NCI-H748 treated with DMSO at 0.1 percent for 48 hours (cell line): ENCODE measurements at places on chromosomes 4 and X.

DNA sequence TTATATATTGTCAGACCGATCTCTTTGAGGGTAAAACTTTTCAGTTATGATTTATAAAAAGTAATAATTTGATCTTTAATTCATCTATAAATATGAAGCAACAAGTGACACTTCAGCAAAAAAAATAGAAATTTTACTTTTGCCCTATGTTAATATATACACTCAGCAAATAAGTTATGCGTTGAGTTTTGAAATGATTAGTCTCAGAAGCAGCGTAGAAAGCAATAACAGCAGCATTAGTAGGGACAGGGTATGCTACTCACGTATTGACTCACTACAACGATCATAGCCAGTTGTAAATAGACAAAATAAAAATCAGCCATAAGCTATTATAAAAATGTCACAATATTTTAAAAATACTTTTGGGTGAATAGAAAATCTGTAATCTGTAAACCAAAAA lies 1229.2 kb downstream of the ADGRL3 start:
- no peak for DNase-seq

- no peak for DNase-seq
Observed at GRCh38 chr4:36064117-36064516, 180.2 kb downstream of the ARAP2 start.

DNA sequence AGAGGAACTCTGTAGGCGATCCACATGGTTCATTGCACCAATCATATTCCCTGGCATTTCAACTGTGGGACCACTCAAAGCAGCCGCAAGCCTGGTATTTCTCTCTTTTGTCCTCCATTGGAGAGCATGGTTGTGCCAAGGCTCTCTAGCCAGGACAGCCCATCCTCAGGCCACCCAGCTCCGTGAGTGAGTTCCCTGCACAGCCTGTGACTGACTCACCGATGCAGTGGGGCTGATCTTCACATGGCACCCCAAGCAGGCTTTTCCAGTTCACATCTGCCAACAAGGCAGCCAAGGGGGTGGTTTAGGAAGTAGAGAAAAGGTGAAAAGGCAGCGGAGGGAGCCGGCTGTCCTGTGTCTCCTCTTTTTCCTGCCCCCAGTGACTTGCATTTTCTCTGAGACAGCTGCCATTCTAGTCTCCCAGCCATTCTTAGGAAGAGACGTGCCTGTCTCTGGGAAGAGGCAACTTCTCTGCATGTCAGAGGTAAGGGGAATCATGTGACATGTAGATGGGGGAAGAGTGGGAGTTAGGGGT lies 69.2 kb downstream of the MID1IP1 start:
- no peak for DNase-seq

- DNase-seq = no peak
Observed at GRCh38 chr4:81407726-81408125, 64.0 kb downstream of the RASGEF1B start.

- no peak for DNase-seq
Observed at GRCh38 chr4:70177090-70177489, 18.4 kb upstream of the ODAM start.

- no peak for DNase-seq
Observed at GRCh38 chrX:10033375-10034007, 66.3 kb downstream of the CLDN34 start.

- DNase-seq = no peak
Observed at GRCh38 chr4:126358041-126358440, 1043.3 kb downstream of the FAT4 start.

DNA sequence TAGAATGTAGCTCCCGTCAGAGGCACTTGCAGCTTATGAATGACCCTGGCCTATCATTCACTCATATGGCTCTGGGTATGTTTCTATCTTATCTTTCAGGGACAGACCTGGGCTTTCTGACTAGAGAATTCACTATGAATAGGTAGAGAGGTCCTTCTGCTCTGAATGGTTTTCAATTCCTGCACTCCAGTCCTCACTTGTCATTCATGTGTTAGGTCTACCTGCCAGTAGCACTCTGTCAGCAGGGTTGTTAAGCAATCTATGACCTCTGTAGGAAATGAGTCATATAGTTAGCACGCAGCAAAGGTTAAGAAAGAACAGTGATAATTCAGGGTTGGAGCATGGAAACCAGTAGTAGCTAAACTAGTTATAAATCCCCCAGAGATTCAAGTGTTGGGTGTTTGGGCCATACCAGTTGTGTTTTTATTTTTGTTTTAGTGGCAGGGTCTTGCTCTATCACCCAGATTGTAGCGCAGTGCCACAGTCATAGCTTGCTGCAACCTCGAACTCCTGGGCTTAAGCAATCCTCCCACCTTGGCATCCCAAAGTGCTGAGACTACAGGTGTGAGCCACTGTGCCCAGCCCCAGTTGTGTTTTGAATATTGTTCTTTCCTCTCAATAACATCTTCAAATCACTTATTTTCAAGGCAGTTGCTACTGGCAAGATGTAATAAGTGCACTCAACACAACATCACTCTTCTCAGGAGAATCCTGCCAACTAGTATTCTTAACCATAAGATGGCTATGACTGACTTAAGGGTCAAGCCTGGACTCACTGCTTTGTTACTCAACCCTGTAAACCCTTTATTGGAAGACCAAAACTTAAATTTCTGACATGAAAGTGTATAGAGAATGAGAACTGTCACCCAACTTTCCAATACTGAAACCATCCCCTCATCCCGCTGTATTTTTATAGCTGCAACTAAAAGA lies 25.1 kb downstream of the ARL13A start:
- no peak for DNase-seq

DNA sequence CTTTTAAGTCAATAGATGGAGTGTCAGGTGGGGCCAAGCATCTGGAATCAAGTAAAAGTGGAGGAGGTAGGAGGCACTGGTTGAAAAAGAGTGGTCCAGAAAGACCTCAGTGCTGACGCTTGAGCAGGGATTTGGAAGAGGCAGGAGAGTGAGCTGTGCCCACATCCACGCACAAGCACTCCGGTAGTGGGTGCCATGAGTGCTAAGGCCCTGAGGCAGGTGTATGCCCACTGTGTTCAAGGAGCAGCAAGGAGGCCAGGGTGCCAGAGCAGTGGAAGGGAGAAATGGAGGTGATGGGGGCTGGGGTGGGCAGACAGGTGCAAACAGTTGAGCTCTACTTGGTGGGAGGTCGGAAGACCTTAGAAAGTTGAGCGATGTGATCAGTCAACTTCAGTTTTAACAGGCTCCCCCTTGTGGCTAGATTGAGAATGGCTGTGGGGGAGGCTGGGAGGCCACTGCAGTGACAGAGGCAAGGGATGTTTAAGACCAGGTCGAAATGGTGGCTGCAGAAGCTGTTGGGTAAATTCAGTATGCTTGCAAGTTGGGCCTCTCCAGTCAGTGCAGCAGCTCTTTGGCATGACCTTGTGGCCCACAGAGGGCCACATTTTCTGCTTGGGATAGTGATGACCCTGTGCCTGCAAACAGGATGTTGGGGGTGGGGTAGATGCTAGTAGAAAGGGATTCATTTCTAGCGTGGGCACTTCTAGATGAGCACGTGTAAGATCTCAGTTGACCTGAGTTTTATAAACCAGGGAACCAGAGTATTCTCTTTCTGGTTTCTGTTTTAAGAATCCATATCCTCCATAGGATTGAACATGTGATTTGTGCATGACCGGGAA lies 12.7 kb downstream of the TKTL1 start:
- DNase-seq = peak; percentile 11

- no peak for DNase-seq
Observed at GRCh38 chrX:9611436-9612145, 146.7 kb downstream of the TBL1X start.

DNA sequence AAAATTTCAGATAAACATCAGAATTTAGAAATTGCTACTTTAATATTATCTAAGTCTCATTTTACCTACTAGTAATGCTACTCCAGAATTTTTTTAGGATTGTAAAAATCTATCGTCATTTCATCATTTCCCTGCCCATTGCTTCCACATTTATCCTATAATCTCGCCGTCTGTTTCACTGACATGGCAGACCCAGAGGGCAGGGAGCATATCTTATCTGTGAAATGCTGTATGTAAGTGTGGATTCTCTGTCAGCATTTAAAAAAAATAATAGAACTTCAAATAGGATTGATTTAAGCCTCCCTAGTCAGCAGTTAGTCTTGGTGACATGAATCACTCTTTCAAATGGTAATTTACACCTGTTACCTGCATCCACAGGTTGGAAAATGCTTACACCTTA lies 314.4 kb downstream of the PCDH7 start:
- DNase-seq = no peak

DNA sequence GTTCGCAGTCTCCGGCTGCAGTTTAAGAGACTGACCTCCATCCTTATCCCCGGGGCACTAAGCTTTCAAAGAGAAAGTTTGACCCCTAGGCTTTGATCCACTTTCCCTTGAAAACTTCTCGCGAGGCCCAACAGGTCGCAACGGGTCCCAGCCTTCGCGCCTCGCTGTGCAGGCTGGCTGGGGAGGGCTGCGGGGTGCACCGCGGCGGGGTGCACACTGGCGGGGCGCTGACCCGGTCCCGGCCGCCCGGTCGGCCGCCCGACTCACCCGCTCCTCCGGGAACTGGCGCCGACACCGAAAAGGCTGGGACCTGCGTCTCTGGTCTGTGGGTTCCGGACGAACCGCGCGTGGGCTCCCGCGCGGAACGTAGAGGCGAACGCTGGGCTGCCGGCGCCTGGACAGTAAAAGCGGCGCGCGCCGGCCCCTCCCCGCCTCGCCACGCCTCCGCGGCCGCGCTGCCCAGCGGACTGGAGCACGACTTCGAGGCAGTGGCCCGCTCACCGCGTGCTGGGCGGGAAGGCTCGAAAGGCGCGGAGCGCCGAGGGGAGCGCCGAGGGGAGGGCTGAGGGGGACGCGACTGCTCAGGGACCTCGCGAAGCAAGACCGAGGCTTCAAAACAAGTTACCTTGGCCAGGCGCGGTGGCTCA lies at the start of gene TAF7L:
TSS of gene TAF7L (minus strand) at position 378 of the 647 bp plus-strand sequence. CDS start 3,791 bp downstream, outside the sequence.
- no peak for DNase-seq

DNA sequence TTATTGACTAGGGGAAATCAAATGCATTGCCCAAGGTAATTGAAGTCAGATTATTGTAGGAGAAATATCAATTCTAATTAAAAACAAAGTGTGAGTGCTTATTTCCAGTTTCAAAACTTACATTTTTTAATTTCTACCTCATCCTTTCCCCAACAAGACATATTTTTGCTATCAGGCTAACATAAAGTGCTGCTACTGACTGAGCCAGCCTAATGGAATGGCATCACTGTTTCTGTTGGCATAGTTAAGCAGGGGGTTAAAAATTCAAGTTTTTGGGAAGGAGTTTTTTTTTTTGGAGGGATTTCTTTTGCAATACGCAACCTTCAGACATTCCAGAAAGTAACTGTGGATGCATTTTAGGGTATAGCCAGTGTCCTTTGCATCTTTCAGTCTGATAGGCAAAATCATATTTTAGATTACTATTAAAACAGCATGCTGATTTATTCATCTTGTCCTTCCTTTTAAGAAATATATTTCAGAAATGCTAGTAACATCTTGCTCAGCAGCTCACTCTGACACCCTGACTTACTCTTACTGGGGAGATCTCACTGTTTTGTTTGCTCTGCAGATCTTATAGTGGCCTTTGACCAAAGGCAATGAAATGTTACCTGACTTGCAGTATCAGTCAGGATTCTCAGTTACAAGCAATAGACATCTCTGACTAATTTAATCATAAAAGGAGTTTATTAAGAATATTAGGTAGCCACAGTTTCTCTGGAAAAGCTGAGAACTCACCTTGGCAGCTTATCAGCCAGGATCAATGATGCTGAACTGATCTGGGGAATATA lies 24.4 kb downstream of the GAB1 start:
- no peak for DNase-seq

DNA sequence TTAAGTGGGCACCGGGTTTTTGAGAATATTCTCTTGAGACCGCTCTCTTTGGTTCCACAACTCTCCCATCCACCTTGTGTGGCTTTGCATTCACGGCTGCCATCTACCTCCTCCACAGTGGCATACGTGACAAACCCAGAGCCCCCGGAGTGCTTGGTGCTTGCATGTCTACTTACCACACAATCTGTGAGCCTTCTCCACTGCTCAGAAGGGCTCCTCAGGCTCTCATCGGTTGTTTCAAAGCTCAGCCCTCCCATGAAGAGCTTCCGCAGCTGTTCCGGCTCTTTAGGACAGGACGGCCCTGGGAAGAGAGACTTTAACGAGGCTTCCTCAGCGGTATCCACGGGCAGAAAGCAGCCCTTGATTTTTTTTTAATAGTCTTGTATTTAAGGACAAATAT lies 167.6 kb upstream of the ANK2 start:
- no peak for DNase-seq

DNA sequence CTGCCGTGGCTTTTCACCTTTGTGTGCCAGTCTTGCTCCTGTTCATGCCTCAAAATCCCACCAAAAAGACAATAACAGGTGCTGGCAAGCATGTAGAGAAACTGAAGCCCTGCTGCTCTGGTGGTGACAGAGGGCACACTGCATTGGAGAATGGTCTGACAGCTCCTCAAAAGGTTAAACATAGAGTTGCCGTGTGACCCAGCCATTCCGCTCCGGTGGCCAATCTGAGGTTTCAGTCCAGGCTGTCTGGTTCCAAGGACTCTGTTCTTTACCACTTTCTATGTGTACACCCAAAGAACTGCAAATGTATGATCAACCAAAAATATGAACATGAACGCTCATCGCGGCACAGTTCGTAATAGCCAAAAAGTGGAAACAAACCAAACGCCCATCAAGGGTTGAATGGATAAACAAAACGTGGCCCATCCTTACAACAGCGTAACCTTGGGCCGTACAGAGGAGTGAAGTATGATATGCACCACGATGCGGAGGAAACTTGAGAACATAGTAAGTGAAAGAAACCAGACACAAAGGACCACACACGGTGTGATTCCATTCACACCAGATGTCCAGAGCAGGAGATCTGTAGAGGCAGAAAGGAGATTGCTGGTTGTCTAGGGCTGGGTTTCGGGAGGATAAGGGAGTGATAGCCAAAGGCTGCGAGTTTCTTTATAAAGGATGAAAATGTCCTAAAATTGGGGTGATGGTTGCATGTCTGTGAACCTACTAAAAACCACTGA lies 33.6 kb upstream of the WFS1 start:
- DNase-seq = no peak

DNA sequence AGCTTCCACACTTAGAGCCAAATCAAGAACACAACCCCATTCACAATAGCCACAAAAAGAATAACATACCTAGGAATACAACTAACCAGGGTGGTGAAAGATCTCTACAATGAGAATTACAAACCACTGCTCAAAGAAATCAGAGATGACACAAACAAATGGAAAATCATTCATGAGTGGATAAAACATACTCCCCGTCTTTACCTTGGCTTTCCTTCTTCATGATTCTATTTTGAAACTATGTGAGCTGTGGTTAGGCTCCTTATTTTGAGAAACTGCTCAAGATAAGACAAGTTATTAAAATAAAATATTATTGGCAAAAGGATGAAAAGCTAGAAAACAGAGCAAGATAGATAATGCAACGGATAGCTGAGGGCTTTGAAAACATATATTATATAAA lies 598.1 kb upstream of the FAT1 start:
- DNase-seq = no peak
